ENCODE measurements at places on chromosomes 11 and 22. TPM values are rescaled to one million over a fixed set of nuclear protein-coding genes. Genes with fewer than 3 reads are reported as not detected.

GRCh38 chr11:112651386-112651785 lies 309.8 kb upstream of the NCAM1 start:
- DNase-seq = no peak

GRCh38 chr22:50062509-50063135 lies 4.5 kb upstream of the TTLL8 start:
- DNase-seq = no peak

The TEF gene
- 14.9 TPM for polyA plus RNA-seq

The FERMT3 gene
- 4.5 TPM for polyA plus RNA-seq

- no peak for DNase-seq
These were observed 22.5 kb upstream of the EED start for GRCh38 chr11:86222081-86222480.

DNA sequence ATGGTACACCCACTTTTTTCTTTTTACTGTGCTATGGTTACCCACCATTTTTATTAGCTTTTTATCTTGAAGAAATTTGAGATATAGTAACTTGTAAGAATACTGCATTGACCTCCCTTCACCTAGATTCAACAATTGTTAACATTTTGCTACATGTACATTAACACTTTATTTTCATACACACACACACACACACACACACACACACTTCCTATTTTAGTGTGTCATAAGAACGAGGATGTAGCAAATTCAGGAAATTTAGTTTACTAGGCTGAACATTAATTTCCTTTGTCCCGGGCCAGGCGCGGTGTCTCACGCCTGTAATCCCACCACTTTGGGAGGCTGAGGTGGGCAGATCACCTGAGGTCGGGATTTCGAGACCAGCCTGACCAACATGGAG lies 1.1 kb upstream of the ATP6V1E1 start:
- no peak for DNase-seq

The KRTAP5-2 gene
- polyA plus RNA-seq = not detected

The GSTT2 gene
- polyA plus RNA-seq = 4.8 TPM
